ENCODE measurements at places on chromosomes 5 and 9.

GRCh38 chr9:99680191-99680590 is 141.5 kb upstream of the NR4A3 start:
- DNase-seq: no peak

GRCh38 chr5:125756456-125756855 is 666.8 kb upstream of the GRAMD2B start:
- DNase-seq: no peak

DNA sequence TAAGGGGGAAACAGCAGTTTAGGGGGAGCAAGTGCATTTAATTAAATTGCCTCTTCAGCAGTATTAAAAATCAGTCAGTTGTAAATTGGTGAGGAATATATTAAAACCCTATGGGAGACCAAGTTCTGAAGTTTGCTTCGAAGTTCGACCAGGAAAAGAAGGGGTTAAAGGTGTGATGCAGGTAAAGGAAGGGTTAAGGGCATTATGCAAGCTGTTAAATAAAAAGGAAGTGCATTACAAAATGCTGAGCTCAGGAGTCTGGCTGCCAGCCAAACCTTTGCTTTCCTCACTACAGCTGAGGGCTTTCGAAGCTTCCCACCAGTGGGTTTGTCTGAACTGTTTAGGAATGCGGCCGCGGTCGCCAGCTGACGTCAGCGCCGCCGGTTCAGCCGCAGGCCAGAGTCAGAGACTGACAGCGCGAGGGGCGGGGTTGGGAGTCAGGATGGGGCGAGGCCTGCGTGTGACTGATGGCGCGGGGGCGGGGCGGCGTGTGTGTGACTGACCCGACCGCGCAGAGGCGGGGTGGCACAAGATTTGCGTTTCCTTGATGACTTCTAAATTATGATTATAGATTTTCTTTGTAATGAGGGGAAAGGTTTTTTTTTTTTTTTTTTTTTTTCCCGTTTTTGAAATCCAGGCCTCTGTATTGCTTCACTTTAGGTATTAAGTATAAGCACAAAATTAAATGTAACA is 76.6 kb downstream of the ZSWIM6 start:
- peak; percentile 99 for DNase-seq

DNA sequence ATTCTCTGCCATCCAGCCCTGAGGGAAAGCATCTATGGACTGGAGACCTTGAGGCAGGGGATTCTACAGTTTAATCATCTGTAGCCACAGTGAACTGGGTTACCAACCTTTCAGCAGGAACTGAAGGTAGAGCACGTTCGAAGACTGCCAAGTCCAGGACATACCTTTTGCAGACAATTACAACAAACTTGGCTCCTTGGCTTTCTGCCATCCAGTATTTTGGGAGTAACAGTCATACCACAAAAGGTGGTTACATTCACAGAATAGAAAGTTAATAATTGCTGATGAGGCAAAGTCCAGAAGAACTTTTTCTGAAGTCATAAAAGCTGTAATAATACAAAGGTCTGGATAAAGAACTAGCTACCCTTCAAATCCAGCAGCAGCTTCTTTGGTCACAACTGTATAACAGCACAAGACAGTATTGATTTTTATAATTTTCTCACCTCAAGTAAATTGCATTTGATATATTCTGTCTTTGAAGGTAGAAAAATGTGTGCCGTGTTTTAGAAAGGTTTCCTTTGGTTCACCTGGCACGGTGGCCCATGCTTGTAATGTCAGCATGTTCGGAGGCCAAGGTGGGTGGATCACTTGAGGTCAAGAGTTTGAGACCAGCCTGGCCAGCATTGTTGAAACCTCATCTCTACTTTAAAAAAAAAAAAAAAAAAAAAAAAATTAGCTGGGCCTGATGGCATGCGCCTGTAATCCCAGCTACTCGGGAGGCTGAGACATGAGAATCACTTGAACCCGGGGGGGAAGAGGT is 236.6 kb downstream of the NR3C1 start:
- no peak for DNase-seq

DNA sequence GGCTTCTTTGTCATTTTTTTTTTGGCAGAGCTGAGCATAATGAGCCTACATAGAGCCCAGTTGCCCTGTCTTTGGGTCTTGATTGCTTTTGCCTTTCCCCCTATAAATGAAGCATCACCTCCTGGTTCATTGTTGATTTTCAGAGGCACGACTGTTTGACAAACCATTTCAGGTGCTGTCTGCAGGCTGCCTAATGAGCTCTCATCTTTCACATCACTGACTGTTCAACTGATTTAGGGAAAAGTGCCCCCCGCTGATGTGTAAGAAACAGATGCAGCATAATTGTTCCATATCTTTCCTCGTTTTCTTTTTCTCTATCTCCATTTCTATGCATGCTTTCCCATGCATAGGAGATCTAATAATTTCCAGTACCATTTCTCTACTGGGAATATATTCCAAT is 338.6 kb downstream of the TMEM38B start:
- DNase-seq: no peak

GRCh38 chr9:36877239-36877638 is 156.8 kb downstream of the PAX5 start:
- no peak for DNase-seq

DNA sequence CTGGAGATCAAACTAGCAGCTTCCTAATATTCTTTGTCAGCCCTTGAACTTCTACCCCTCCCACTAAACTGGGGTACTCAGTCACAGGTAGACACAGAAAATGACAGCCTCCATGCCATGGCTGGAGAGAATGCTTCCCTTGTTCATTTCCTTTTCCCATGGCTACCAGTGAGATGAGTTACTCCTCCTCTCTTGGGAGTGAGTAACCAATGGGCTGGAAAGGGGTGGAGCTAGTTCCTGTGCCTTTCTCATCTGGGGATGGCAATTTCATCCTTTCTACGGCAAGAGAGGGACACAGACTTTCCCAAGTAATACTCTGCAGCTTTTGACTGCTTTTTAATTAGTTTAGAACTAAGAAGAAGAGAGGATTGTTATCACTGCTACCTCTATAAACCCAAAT is 1045.6 kb upstream of the WWC1 start:
- DNase-seq: no peak

GRCh38 chr5:2936413-2936812 is 184.9 kb upstream of the IRX2 start:
- DNase-seq: no peak

GRCh38 chr9:78386348-78386747 is 89.4 kb downstream of the PSAT1 start:
- no peak for DNase-seq

DNA sequence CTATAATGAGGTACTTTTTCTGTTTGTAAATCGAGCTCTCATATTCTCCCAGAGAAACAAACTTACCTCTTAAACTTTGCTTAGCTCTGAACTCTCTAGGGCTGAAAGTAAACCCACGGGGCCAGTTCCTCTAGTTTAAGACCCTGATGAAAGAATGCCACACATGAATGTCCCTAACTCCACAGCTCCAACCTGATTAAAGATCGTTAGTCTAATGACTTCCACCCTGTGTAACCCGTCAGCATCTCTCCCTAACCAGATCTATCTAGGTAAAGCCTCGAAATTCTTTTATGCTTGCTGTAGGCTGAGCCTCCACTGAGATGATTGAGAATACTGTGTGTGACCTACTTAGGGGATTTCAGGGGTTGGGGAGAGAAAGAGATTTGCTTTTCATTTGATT is 27.0 kb downstream of the ADRA1B start:
- no peak for DNase-seq

- no peak for DNase-seq
Measured at GRCh38 chr5:75078027-75078426, 25.7 kb upstream of the GCNT4 start.

DNA sequence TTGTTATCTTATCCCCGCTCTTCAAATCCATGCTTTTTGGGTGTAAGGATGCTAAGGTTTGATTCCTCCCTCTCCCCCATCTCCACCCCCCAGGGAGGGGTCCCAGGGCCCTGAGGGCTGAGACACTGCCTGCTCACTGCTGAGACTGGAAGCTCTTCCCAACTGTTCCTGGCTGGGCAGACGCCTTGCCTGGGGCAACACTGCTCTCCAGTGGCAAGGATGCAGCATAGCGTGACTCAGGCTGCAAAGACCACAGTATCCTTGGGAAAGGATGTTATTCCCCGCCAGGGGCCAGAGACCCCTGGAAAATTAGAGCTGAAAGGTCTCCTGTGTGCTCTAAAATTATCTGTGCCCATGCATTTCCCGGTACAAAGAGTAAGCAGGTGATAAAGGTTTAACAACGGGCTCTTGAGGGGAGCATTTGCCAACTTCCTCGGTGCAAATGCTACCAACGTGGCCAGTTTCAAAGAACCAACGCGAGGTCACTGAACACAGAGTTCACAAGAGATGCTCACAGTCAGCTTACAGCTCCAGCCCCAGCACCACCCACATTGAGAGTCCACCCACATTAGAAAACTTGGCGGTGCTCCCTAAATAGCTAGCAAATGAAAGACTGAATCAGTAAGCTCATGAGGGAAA is 271.9 kb downstream of the NSG2 start:
- no peak for DNase-seq

- DNase-seq: no peak
Measured at GRCh38 chr5:155884041-155884440, 442.9 kb upstream of the SGCD start.

- DNase-seq: no peak
Measured at GRCh38 chr5:156359476-156359875, 32.5 kb downstream of the SGCD start.

DNA sequence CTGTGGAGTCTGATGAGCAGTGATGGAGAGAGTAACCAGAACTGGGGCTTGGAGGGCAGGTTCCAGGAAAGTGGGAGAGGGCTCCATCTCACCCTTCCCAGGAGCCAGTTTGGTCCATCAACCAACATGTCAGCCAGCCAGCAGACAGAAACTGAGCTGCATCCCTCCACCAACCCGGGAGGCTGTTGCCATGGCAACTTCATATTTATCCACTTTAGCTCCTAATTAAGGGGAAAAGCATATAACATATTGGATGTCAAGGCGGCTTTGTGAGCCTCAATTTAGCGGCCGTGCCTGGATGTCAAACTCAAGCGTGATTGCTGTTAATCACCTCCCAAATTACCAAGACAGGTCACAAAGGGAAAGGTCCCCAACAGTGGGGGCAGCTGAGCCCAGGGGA is 81.5 kb upstream of the ARAP3 start:
- no peak for DNase-seq

Measured in left forelimb (tissue), 1 donor.